ENCODE measurements at places on chromosomes 1 and 21.

DNA sequence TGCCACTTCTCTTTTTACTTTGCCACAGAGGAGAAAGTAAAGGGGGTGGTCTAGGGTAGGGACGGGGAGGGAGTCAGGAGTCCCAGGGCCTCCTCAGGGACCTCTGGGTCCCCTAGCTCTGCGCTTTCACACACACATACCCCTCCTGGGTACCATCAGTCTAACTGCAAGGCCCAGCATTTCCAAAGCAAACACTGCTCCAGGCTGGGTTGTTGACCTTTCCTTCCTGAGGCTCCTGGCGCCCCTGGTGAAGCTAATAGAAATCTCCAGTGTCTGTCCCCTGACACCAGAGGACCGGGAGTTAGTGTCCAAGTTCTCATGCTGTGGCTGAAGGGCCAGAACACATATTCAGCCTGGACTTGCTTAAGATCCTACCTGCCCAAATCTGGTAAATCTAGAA, 3.9 kb downstream of the TMEM63A start:
- DNase-seq, result no peak

DNA sequence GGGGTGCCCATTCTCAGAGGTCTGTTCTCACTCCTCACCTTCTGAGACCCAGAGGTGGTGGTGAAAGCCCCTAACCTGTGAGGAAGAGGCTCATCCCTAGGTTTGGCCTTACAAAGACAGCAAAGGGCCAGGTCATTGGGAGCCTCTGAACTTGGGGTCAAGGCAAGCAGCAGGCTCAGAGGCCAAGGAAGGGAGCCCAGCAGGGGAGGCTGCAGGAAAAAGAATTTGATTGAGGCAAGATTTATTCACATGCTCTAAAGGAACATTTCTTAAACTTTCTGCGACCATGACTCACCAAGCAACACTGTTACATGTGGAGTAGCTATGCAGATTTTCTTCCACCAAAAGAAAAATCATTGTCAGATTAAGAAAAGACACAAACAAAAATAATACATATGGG, 132.5 kb upstream of the SYT6 start:
- no peak for DNase-seq

- DNase-seq, result no peak
Observed at GRCh38 chr21:43658769-43659135, 536 bp downstream of the HSF2BP start.

- no peak for DNase-seq
Observed at GRCh38 chr1:190708418-190709057, 230.9 kb upstream of the BRINP3 start.

DNA sequence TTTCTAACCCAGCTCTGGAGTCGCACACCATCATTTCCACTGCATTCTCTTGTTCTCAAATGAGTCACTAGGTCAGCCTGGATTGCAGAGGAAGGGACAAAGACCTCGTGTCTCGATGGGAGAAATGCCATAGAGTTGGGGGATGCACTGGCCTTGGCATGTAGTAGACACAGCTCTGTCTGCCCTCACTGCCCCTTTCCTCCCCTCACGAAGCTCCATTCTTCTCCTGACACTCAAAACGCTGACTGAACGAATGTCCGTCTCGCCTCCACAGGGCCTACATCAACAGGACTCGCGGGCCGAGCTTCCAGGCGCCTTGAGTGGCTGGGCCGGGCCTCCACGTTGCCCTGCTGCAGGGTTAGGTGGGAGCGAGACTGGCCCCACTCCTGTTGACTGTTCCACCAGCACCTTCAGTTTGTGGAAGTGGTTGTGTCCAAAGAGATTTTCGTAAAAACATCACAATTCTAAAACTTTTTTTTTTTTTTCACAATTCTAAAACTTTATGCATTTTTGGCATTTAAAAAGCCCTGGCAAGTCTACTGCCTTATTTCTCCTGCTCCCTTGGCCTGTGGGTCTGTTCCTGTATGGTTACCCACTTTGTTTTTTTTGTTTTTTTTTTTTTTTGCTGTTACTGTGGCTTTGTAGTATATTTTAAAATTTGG, 18.8 kb downstream of the PKNOX1 start:
- DNase-seq, result no peak

GRCh38 chr1:14015917-14016316, 315.9 kb downstream of the PRDM2 start:
- no peak for DNase-seq

GRCh38 chr1:67557696-67558448, 127.1 kb upstream of the GADD45A start:
- no peak for DNase-seq

GRCh38 chr1:239247285-239247684, 139.1 kb upstream of the CHRM3 start:
- DNase-seq, result no peak

- DNase-seq, result no peak
Observed at GRCh38 chr1:19462781-19463503, 22.4 kb downstream of the CAPZB start.

- DNase-seq, result no peak
Observed at GRCh38 chr1:204319462-204319861, 40.3 kb downstream of the PLEKHA6 start.

DNA sequence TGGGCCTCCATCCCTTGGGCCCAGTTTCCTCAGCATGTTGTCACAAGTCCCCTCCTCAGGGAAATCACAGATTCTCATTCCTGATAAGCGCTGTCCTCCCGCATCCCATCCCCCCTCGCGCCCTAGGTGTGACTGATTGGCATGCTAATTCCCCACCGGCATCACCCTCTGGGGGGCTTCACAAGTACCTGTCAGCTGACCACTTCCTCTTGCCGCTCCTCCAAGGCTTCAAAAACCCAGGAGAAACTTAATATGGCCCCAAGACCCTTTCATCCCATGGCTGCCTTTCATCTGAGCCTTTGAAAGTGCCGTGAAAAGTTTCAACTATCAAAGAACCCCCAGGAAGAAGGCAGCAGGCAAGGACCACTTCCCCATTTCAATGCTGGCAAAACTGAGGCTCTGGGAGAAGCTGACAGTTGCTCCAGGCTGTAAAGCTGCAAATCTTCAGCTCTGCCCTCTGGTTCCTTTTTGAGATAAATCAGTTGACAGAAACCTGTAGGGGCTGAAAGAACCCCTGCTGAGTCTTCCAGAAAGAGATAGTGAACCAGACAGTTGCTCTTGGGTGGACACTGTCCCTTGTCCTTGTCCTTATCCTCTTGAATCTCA, 12.8 kb upstream of the MIXL1 start:
- no peak for DNase-seq

DNA sequence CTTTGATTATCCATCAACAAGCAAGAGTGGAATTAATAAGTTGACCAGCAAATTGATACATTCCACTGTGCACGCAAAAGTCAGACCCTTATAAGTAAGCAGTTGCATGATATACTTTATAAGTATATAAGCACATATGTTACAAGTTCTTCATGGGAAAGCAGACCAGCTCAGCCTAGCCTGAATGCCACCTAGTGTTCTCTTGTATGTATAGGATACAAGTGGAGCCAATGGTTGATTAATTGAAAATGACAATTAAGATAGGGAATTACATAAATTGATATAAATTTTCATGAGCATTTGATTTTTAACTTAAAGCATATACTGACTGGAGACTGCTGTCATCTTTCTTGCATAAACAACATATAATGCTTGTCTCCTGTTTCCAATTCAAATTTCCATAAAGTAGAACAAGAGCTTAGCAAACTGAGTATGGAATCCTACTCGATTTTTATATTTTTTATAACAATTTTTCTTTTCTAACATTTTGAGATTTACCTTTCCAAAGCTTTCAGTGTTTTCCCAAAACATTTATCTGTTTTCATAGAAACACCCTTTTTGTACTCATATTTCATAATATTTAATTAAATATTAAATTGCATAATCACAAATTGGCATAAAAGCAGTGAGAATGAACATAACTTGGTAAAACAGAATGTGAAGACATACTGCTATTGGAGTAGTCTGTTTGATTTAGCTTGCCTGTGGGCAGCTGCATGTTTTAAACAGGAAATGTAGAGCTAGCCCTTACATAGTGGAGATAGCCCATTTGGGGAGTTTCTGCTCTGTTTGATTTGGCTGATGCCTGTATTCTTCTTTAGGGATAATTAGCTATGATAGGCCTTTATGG, 62.8 kb downstream of the MAGI3 start:
- no peak for DNase-seq

GRCh38 chr1:164498792-164499191, 60.2 kb upstream of the PBX1 start:
- DNase-seq, result no peak

DNA sequence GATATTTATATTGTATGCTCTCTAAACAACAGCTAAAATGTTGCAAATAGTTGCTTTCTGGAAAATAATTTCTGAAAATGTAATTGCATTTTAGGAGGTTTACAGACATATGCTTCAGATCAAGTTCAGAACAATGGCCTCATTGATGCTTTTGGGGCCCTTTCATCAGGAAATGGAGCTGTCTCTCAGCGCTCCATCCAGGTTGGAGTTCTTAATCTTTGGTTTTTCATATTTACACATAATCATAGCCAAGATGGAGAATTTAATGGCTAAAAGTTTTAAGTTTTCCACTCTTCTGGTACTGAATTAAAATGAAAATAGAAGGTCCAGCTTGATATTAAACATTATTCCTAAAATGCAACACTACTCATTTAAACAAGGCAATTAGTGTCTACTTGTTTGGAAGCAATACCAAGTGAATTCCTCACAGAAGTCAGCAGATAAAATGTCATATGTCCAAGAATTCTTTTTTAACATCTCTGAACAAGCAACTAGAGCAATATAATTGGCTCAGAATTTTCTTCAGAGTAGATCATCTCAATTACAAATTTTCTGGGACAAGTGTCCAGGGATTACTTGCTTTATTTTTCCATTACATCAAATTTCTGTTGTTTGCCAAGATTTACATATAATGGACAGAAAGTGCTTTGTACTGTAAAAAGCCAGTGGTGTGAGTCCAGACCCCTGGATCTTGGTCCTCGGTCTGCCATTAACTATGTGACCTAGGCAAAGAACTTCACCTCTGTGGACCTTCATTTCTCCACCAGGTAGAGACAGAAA, 22.6 kb downstream of the CLCA1 start:
- DNase-seq, result no peak

DNA sequence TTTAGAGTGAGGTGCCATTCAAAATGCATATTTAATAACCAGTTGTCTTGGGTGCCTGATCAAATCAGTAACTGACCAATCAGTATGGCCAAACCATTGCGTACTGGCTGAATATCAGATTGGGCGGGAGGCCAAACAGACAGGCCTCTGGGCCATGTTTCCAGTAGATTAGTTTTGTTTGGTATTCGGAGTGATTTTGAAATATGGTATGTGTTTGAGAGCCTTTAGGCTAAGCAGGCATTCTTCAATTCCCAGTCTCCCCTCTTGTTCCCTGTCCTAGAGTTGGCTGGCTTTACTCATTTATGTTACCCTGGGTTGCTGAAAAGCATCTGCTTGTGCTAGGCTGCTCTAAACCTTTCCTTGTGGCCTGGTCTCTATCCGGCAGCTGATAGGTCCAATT, 80.1 kb downstream of the BACH1 start:
- DNase-seq, result no peak

GRCh38 chr1:99007366-99007765, 2.7 kb upstream of the PLPPR5 start:
- DNase-seq, result no peak

GRCh38 chr1:152003846-152004442, 10.3 kb upstream of the S100A10 start:
- DNase-seq, result no peak

DNA sequence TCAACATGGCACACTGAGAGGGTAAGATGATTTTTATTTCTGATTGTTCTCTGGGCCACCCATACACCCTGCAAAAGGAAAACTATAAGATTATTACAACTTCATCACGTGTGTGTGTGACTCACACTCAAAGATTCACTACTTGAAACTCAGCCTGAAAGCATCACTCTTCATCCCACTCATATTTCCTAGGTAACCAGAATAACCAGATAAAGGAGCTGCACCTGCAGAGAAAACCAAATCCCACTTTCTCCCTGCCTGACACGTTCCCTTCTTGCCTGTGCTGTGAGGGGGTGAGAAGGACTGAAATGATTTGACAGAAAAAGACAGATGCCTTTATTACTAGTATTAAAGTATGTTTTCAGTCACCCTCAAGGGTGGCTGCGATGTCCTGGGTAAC, 131.6 kb downstream of the TGFBR3 start:
- no peak for DNase-seq

- peak; percentile 92 for DNase-seq
Observed at GRCh38 chr1:202315576-202316168, 26.1 kb downstream of the UBE2T start.

DNA sequence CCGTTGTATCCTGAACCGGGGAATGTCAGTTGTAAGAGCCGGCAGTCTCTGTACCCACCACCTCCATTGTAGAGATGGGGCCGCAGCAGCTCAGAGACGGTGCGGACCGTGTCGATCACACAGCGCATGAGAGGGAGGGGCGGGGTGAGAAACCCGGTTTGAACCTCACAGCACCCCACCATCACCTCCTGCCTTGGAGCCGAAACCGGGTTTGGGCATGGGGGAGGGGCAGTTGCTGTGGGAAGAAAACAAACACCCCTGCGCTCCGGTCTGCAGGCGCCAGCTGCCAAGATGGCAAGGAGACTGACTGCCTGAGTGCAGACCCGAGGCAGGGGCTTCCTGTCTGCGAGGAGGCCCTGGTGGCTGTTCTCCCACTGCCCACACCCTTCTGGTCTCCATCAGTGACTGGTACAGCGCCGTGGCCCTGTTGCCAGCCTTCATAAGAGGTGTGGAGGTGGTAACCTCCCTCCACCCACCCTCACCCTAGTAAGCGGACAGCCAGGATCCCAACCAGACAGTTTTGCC, 69.2 kb upstream of the SSBP3 start:
- no peak for DNase-seq

DNA sequence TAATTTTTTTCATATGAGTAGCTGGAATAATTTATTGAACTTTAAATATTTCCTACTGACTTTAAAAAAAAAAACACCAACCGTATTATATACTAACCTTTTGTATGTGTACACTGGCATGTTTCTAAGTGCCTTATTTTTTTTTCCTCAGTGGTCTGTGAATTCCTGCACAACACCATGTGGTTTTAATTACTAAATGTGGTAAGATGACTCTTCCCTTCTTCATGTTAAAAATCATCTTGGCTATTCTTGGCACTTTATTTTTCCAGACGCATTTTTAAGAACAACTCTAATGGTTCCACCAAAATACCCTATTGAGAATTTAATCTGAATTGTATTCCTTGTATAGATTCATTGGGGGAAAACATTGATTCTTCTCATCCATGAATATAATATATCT, 28.4 kb downstream of the PPP2R5A start:
- no peak for DNase-seq

- DNase-seq, result no peak
Observed at GRCh38 chr1:47440599-47441081, 2.8 kb downstream of the FOXD2 start.

- DNase-seq, result no peak
Observed at GRCh38 chr1:99537886-99538617, 107.9 kb upstream of the PALMD start.

DNA sequence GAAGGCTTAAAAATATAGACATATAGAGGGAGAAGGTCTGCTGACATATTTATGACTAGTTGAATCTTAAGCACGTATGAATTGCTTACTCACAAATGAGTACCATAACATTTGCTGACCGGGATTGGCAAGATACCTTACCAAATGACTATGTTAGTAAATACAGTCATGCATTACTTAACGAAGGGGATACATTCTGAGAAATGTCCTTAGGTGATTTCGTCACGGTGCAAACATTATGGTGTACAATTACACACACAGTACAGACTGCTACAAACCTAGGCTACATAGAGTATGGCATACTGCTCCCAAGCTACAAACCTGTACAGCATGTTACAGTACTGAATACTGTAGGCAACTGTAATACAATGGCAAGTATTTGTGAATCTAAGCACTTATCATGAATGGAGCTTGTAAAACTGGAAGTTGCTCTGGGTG, 19.4 kb upstream of the UBE2U start:
- DNase-seq, result no peak

All from NCI-H187 (cell line).